Occipital lobe (tissue), 3 donors: ENCODE measurements at places on chromosomes 1 and 21.

GRCh38 chr1:108591466-108591865 lies 31.6 kb downstream of the EEIG2 start:
- DNase-seq: no peak

DNA sequence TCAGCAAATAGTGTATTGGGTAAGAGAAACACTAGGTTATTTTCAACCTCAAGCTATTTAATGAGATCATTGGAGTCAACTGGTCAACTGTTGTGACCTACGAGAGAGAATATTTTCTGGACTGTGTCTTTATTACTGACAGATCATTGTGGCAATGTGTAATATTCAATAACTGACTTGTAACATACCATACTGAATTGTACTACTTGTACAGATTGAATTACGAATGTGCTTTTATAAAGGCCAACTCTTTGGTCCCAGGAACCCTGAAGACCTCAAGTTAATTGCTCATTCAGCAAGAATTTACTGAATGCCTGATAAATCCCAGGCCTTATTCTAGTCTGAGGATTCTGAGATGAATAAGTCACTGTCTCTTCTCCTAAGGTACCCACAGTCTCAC lies 56.1 kb upstream of the CAMK1G start:
- DNase-seq: no peak

DNA sequence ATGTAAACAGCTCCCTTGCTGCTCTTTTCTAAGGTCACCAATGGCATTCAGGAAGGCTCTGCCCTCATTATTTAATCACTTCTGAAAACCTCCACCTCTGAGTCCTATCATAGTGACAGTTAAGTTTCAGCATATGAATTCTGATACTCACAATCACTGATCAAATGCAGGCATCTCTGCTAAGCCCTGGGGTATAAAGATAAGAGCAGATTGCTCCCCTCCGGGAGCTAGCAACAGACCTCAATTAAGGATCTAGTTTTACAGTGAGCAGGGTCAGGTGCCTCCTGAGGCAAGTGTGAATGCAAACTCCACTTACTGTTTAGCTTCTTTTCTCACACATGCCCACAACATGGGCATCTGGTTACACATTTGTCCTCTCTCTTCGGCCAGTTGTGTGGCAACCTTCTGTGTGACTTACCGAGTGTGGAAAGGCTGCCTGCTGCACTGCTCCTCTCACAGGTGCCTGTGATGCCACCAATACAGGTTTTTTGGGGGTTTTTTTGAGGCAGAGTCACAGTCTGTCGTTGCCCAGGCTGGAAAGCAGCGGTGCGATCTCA lies 15.0 kb downstream of the IL10RB start:
- no peak for DNase-seq

DNA sequence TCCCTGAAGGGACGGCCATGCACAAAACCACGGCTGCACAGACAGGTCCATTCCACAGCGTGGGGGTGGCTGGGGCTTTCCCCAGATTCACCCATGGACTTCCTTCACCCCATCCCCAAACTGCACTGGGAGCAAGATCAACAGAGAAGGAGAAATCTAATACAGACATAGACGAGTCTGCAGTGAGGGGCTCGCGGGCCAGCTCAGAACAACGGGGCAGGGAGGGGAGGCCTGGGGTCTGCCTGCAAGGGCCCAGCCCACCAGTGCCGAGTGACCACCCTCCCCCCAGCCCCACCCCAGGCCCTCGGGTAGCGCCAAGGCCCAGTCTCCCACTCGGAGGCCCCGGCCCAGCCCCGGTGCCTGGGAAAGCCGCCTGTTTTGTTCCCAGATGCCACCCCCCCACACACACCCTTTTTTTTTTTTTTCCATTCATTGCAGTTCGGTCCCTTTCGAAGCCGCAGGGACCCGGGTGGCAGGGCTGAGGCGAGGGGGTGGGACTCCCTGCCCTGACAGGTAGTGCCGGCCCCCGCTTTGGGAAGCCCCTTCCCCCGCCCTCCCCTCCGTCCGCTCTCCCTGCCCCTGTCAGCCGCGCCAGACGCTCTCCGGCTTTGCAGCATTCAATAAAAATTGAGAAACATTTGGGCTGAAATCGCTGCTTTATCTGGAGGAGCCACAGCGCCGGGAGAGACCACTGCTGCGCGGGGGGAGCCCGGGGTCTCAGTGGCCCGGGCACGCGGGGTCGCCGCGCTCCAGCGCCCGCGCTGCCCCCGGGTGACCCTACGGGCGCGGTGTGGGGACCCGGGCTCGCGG lies 543 bp upstream of the EPHB2 start:
- DNase-seq: peak; percentile 69

GRCh38 chr1:60033066-60033465 lies 40.5 kb downstream of the C1orf87 start:
- DNase-seq: no peak

DNA sequence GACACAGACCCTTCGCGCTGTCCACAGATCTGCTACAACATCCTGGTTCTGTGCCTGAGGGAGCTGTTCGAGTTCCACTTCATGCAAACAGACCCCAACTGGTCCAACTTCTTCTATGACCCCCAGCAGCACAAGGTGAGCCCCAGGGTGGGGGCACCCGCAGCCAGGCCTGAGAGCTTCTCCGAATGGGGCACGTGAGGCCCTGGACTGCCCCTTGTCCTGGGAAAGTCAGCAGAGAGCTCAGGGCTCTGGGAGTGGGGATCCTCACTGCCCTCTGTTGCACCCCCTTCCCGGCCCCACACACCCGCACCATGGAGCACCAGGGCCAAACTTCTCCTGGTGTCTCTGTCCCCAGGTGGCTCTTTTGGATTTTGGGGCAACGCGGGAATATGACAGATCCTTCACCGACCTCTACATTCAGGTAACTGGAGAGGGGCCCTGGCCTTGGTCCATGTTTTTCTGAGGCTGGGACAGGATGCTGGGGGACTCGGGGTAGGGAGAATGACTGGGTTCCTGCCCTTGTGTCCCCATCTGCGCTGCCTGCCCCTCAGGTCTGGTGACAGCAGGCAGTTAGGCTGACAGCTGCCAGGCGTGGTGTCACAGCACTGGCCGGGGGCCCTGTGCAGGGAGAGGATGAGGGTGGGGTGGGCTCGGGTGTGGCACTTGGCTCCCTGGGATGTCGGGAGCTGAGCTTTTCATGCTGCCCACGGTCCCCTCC lies 44.6 kb downstream of the COQ8A start:
- no peak for DNase-seq

DNA sequence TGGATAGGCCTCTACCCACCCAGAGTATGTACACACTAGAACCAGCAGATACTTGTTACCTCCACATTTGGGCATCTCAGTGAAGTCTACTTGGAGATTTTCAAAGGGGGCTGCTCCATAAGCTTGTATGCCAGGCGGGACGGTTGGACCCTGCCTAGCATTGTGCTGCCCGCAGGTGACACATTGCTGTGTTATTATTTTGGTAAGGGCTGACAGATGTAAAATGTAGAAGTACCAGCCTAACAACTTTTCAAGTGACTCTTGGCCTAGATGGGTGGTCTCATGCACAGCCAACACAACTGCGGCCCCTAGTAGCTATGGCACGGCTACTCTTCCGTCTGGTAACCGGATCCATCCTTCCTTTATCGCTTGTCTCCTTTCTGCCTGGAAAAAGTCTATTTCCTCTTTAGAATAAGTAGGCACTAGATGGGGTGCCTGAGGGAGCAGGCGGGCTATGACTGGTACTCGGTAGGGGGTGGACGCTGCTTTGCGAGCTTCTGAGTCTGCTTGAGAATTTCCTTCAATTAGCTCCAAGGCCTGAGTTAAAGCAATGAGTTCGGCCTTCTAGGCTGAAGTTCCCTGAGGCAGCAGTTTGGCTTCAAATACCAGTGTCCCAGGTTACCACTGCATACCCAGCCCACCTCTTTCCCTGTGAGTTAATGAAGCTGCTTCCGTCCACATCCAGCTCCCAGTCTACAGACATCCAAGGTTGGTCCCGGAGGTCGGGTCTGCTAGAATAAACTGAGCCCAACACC lies 405.3 kb downstream of the TGFB2 start:
- no peak for DNase-seq

- no peak for DNase-seq
Measured at GRCh38 chr1:234019387-234019786, 114.9 kb downstream of the SLC35F3 start.

DNA sequence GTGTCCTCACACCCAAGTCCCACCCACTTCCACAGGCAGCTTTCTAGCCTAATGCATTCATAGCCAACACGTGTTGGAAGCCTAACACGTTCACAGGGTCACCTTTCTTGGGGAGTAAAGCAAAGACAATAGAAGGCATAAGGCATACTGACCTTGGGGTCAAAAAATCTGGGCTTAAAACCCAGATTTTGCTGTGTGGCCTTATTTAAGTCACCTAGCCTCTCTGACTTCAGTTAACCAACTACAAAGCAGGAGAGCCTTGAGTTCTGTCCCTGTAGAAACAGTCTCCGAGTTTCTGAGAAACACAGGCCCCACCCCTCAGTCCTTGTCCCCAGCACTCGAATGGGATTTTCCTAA lies 1.4 kb downstream of the TNNT2 start:
- no peak for DNase-seq

DNA sequence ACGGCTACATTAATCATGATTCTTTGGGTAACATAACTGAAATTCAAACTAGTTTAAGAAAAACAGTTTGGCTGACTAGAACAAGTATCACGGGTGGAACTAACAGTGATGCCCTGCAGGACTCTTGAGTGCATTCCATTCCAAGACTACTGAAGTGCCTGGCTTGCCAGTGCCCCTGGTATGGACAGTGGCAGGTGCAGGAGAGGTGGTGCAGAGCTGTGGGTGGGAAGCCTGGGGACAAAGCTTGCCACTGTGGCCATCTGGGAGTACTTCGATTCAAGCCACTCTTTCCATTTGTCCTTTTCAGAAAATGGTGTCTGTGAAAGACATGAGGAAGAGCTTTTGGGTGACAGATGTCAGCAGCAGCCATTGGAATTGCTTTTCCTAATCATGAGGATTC lies 166.5 kb downstream of the RRAGC start:
- no peak for DNase-seq

DNA sequence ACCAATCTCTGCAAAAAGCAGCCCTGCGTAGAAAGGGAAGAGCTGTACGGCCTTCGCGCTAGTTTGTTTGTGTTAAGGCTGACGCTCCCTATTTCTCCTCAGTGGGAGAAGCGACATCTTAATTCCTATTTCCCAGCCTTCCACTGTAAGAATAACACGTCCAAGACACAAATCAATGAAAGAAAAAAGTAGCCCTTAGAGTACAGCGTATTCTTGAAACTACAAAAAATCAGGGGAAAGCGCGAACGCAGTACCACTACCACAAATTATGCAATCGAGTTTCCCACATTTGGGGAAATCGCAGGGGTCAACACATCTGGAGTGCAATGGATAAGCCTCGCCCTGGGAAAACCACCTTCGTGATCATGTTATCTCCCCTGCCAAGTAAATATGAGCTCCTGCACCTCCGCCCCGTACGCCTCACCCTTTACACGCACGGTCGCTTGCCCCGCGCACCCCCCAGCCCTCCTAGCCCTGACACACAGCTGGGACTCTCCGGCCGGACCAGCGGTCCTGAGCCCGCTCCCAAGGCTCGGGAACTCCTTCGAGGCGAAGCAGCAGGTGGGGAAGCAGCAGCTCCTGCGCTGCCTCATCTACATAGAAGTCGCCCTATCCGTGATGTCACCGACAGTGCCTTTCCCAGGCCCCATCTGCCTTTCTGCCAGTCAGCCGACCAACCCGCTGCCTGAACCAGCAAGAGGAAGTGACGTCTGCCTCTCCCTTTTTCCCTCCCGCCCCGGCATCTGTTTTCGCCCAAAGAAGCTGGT lies 94.7 kb downstream of the PPIAL4G start:
- peak; percentile 92 for DNase-seq

DNA sequence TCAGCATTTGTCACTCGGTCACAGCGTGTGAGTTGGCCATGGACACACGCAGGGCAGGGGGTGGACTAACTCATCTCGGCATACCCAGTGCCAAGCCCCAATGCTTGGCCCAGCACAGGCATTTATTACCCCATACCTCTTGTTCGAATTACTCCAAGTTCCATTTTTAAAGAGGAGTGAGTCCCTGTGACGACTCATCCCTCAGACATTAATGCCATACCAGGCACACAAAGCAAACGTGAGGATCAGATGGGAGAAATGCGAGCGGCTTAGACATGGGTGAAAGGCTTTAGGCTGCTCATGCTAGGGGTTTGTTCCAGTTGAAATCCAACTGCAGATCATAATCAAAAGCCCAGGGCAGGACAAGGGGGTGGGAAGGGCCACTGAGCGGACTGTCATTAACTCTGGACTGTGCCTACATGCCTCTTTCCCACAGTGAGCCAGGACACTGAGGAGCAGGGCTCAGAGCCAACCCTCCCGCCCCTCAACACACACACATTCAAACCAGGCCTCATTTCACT lies 118.5 kb upstream of the NGF start:
- DNase-seq: no peak

DNA sequence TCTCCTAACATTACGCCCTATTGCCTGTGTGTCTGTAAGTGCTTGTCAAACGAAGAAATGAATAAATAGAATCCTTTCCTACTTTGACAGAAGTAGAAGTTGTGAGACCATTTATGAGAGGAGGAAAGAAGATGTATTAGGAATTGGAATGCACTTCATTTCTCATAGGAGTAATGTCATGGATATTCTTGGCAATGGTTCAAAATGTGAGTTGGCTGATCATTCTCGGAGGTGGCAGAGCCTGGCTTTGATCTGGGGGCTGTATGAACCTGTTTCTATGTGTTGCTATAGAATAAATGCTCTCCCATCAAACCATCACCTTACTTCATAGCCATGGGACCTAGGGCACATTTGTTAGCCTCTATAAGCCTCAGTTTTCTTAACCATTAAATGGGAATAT lies 10.1 kb upstream of the SERBP1 start:
- DNase-seq: no peak

- DNase-seq: no peak
Measured at GRCh38 chr1:180199018-180199417, 31.0 kb upstream of the LHX4 start.

- no peak for DNase-seq
Measured at GRCh38 chr1:176460544-176461336, 2.2 kb upstream of the PAPPA2 start.

GRCh38 chr1:171740356-171740863 lies 1.5 kb downstream of the VAMP4 start:
- no peak for DNase-seq

GRCh38 chr1:47996060-47996405 lies 1.2 kb downstream of the TRABD2B start:
- no peak for DNase-seq

DNA sequence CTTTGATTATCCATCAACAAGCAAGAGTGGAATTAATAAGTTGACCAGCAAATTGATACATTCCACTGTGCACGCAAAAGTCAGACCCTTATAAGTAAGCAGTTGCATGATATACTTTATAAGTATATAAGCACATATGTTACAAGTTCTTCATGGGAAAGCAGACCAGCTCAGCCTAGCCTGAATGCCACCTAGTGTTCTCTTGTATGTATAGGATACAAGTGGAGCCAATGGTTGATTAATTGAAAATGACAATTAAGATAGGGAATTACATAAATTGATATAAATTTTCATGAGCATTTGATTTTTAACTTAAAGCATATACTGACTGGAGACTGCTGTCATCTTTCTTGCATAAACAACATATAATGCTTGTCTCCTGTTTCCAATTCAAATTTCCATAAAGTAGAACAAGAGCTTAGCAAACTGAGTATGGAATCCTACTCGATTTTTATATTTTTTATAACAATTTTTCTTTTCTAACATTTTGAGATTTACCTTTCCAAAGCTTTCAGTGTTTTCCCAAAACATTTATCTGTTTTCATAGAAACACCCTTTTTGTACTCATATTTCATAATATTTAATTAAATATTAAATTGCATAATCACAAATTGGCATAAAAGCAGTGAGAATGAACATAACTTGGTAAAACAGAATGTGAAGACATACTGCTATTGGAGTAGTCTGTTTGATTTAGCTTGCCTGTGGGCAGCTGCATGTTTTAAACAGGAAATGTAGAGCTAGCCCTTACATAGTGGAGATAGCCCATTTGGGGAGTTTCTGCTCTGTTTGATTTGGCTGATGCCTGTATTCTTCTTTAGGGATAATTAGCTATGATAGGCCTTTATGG lies 62.8 kb downstream of the MAGI3 start:
- peak; percentile 2 for DNase-seq
